ENCODE measurements at places on chromosomes 3 and 15.

DNA sequence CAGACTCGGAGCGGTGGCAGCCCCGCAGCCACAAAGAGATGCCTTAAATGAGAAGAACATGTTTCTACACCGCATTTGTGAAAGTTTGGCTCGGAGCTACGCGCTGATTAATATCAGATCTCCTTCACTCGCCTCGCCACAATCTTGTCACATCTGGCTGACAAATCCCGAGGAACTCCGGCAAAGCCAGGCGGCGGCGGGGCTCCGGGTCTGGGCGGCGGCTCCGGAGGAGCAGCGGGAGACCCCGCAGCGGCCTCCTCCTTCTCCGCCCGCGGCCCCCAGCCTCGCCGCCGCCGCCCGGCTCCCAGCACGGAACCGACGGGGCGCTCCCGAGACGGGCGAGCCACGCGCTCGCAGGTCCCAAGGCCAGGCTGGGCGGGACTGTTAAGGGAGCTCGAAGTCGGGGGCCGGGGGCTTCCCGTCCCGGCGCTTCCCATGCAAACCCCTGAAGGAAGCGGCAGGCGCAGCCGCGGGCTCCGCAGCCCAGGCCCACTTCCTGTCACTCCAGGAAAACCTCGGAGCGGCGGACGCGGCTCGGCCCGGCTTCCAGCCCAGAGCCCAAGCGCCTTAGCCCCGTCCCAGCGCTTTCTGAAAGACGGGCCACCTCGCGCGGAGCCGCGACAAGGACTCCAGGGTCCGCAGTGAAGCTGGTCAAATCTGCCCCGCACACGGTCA, 1.2 kb downstream of the BNC1 start:
- DNase-seq = peak; percentile 35

GRCh38 chr3:125240496-125240895, 27.9 kb upstream of the SLC12A8 start:
- DNase-seq = peak; percentile 51

- no peak for DNase-seq
Measured at GRCh38 chr15:93235926-93236780, 147.1 kb upstream of the RGMA start.

- DNase-seq = no peak
Measured at GRCh38 chr3:166444336-166444735, 607.1 kb upstream of the BCHE start.

- no peak for DNase-seq
Measured at GRCh38 chr3:31868236-31868635, 112.8 kb downstream of the OSBPL10 start.

DNA sequence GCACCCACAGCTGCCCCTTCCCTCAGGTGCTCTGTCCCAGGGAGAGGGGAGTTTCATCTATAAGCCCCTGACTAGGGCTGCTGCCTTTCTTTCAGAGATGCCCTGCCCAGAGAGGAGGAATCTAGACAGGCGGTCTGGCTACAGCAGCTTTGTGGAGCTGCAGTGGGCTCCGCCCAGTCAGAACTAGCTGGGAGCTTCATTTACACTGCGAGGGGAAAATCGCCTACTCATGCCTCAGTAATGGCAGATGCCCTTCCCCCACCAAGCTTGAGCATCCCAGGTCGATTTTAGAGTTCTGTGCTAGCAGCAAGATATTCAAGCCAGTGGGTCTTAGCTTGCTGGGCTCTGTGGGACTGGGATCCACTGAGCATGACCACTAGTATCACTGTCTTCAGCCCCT, 181.2 kb upstream of the RARB start:
- DNase-seq = no peak

- peak; percentile 67 for DNase-seq
Measured at GRCh38 chr3:11306817-11307589, 34.8 kb downstream of the ATG7 start.

GRCh38 chr3:48404440-48405342, 25.2 kb downstream of the PLXNB1 start:
- DNase-seq = no peak

DNA sequence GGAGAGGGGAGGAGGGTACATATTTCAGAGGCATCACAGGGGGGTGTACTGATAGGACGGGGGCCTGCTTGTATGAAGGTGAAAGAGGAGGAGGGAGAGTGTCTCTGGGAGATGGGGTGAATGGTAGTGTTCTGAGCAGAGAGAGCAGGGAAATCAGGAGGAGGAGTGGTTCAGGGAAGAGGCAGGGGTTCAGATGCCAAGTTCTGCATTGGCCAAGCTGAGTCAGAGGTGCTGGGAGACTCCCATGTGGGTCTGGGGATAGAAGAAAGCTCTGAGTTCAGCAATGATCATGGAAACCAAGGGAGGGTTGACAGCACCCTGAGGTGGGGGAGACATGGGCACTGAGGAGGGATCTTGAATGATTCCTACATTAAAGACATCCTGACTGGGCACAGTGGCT, 3.0 kb downstream of the CYP8B1 start:
- DNase-seq = no peak

- peak; percentile 71 for DNase-seq
Measured at GRCh38 chr15:51681303-51681963, at the start of gene SCG3. SCG3 (plus strand) TSS chr15:51681503; CDS start chr15:51681756, 253 bp downstream.

- peak; percentile 100 for DNase-seq
Measured at GRCh38 chr3:40971191-40972168, 227.8 kb upstream of the CTNNB1 start.

GRCh38 chr3:160448845-160449635, 546 bp downstream of the TRIM59 start:
- DNase-seq = peak; percentile 53
